ENCODE measurements at places on chromosomes 5 and 9. TPM values are rescaled to one million over a fixed set of nuclear protein-coding genes. Genes with fewer than 3 reads are reported as not detected.

Gene MLANA
- not detected for total RNA-seq

DNA sequence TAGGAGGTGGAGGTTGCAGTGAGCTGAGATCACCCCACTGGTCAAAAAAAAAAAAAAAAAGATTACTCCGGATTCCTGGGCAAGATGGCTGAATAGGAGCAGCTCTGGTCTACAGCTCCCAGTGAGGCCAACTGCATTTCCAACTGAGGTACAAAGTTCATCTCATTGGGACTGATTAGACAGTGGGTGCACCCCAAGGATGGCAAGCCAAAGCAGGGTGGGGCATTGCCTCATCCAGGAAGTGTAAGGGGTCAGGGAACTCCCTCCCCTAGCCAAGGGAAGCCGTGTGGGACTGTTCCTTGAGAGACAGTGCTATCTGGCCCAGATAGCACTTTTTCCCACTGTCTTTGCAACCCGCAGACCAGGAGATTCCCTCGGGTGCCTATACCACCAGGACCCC lies 70.7 kb downstream of the CARTPT start:
- DNase-seq: no peak

Gene SOX30
- total RNA-seq: not detected

DNA sequence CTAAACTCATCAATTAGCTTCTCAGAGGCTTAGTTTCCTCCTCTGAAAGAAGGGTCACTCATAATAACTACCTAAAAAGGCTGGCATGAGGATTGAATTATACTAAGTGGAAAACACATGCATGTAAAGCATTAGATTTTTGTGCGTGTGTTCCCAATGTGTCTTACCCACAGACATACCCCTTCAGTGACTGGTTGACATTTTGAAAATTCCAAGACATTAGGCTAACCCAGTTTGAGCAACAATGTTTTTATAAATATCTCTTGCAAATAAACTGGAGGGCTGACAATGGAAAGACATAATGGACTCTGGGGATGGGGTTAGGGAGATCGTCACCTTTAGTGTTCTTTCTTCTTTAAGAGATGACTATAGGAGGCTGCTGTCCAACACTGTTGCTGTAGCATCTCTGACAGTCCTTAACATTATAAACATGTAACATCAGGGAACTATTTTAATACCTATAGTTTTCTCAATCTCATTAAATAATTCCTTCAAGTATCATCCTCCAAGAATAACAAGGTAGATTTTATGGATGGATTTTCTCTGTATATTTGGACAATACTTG lies 24.3 kb downstream of the HMHB1 start:
- no peak for DNase-seq

DNA sequence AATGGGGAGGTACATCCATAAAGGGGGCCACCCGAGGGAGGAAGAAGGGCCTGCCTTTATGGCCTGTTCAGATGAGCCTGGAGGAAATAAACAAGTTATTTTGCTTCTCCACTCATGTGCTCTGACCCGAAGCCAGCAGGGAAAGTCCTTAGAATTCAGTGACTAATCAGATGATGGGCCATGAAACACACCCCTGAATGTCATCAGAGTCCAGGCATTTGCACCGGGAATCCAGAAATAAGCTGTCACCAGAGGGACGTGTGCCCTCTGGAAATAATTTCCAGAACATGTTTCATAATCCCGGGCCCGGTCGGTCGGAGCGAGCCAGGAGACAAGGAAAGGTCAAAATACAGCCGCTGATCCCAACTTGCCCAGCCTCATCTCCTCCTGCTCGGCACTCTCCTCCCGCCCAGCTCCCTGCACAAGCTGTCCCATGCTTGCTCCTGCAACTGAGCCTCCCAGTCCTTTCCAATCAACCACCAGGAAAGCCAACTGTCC lies 73.6 kb upstream of the ZNF622 start:
- no peak for DNase-seq

Gene WNK2
- total RNA-seq: 9.6 TPM

GRCh38 chr5:16891033-16891432 lies 45.1 kb downstream of the MYO10 start:
- peak; percentile 76 for DNase-seq

GRCh38 chr5:78930721-78931120 lies 54.4 kb downstream of the ARSB start:
- DNase-seq: no peak

DNA sequence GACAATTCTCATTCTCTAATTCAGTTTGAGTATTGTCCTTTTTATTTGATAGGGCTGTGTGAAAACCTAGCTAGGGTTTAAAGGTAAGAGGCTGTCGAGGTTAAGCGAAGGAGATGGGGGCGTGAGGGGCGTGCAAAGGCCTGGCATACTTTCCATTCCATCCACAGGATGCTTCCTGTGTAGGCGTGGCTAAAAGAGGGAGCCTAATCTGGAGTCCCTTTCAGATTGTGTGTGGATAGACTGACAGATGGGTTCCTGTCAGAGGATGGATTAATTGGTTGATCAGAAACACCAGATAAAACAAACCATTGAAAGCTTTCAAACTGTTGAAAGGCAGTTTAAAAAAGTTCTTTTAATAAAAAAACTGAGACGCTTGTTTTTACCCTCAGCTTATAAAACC lies 1.1 kb upstream of the ELL2 start:
- peak; percentile 72 for DNase-seq

DNA sequence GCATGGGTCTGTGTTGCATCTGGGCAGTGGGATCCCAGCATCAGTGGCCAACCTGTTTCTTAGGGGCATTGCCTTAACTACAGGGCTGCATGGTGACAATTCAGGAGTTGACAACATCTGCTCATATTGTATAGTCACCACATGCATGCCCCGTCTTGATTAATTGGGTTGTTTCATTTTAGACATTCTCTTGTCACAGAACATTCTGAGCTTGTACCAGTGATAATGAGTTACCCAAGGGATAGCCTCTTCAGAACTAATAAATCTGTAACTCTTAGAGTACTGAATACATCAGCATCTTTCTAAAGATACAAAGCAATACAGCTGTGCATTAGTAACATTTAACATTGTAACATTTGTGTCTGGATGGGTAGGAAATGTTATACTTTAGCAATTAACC lies 426.5 kb upstream of the CD180 start:
- DNase-seq: no peak

Gene GFI1B
- not detected for total RNA-seq

Gene KDM3B
- 62.1 TPM for total RNA-seq

DNA sequence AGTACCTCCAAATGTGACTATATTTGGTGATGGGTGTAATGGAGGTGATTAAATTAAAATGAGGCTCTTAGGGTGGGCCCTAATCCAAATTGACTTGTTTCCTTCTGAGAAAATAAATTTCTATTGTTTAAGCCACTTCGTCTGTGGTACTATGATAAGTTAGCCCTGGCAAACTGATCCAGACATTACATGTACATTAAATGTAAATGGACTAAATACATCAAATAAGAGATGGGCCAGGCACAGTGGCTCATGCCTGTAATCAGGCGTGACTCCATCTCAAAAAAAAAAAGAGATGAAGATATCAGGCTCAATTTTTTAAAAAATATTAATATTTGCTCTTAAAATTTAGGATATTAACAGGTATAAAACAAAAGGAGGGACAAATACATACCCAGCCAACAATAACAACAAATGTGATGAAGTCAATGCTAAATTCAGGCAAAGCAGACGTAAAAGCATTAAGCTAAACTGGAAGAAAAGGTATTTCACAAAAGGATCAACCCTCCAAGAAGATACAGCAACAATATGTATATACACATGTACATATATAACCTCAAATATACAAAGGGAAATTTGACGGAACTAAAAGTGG lies 5.5 kb upstream of the OR2V1 start:
- DNase-seq: no peak

DNA sequence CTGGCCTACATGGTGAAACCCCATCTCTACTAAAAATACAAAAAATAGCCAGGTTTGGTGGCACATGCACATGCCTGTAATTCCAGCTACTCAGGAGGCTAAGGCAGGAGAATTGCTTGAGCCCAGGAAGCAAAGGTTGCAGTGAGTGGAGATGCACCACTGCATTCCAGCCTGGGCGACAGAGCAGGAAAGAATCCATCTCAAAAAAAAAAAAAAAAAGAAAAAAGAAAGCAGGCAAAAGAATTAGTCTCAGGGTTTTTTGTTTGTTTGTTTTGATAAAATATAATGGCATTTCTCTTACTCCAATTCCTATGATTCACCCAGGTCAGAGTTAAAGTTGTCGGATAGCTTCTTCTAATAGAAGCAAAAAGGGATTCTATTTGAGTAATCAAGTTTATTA lies 67.0 kb upstream of the ATG10 start:
- no peak for DNase-seq

- no peak for DNase-seq
These were observed 37.9 kb downstream of the SLC6A7 start for GRCh38 chr5:150227606-150228273.

- DNase-seq: peak; percentile 55
These were observed 17.0 kb downstream of the ERAP2 start for GRCh38 chr5:96893342-96893741.

Gene CCNO
- total RNA-seq: 2.6 TPM

DNA sequence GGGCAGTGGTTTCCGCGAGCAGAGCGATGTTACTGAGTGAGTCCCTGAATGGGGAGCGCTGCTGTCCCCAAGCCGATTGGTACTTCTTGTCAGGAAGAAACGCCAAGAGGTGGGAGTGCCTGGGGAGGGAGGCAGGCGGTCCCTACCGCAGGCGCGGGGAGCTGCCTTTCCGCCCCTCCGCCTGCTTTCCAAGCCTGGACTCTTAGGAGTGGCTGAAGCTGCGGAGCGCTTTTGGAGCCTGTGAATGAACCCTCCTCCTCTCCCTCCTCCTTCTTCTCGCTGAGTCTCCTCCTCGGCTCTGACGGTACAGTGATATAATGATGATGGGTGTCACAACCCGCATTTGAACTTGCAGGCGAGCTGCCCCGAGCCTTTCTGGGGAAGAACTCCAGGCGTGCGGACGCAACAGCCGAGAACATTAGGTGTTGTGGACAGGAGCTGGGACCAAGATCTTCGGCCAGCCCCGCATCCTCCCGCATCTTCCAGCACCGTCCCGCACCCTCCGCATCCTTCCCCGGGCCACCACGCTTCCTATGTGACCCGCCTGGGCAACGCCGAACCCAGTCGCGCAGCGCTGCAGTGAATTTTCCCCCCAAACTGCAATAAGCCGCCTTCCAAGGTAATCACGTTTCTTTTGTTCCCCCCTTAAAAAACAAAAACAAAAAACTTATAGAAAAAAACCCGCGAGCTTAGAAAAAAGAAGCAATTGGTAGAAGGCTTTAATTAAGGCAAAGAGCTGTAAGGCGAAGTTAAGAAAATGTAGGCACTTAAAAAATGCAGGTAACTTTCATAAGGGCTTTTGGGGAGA lies at the start of gene VCAN:
VCAN (plus strand) TSS at position 340 of the 808 bp plus-strand sequence. CDS start 11,775 bp downstream, outside the sequence.
- peak; percentile 24 for DNase-seq

DNA sequence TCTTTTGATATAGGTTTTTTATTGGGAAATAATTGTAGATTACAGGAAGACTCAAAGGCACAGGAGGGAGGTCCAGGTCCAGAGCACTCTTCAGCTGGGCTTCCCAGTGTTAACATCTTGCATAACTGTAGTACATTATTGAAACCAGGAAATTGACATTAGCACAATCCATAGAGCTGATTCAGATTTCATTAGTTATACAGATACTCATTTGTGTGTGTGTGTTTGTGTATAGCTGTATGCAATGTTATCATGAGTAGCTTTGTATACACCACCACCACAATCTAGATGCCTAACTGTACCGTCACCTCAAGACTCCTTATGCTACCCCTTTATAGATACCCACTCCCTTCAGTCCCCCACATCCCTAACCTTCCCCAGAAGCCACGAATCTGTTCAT lies 47.9 kb downstream of the SLC36A1 start:
- DNase-seq: no peak

Gene PDZD2
- total RNA-seq: 2.2 TPM

- DNase-seq: no peak
These were observed 21.5 kb downstream of the MELK start for GRCh38 chr9:36594213-36594612.

- no peak for DNase-seq
These were observed 43.2 kb downstream of the WWC1 start for GRCh38 chr5:168334695-168335094.

Gene ARHGEF37
- total RNA-seq: 1.7 TPM

GRCh38 chr9:121788686-121789366 lies 137.4 kb downstream of the DAB2IP start:
- no peak for DNase-seq

Gene TEX48
- not detected for total RNA-seq

- DNase-seq: no peak
These were observed 21.2 kb downstream of the FTMT start for GRCh38 chr5:121872856-121873255.

DNA sequence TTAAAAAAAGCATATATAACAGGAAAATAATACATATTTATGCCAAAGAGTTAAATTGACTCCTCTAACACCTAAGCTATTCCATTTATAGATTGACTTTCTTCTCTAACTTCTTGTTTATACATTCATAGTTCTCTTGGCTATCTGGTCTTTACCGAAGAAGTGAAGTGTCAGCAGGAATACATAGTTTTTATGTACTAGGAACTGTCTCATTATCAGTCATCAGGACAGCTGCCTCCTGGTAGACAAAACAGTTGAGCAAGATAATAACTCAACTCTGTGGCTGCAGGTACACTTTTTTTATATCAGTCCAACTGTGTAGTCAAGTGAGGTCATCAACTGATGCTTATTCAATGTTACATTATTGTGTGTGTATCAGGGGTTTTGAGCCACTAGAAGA lies 1436.0 kb upstream of the NUDT12 start:
- no peak for DNase-seq

DNA sequence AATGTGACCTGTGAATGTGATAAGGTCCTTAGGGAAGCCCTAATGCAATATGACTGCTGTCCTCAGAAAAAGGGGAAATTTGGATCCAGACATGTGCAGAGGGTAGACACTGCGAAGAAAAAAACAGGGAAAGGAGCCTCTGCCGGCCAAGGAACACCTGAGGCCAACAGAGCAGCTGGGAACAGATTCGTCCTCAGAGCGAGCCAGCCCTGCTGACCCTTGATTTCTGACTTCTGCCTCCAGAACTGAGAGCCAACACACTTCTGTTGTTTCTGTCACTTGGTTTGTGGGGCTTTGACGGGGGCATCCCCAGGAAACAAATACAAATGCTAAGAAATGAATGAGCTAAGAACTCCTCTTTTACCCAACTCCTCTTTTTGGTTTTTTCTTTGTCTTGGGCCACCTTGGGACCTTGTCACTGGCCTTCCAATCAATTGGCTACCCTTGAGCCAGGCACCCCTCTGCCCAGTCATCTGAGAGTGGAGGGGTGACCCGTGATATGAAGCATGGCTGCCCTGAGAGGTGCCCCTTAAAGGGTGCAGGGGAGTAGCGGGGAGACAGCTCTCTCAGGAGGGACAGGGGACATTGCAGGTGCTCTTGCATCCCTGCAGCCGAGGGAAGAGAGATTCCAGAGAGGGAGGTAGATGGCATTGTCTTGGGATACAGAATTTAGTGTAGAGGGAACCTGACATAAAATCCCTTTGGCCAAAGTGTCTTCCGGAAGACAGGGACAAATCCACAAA lies 16.9 kb downstream of the TMOD1 start:
- DNase-seq: no peak

DNA sequence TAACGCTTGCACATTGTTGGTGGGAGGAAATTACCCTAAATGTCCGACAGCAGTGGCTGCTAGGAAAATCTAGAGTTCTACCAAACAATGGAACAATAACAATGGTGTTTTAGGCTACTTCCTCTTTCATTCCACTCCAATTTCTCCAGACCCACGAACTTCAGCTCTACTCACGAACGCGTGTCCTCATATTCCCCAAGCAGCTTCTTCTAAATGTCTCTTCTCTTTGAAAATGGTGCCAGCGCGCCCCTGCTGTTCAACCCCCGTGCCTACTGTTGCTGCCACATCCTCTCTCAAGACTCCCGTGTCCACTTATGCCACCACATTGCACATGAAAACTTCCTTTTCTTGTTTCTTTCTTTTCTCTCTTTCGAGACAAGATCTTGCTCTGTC lies 25.6 kb downstream of the OR2V2 start:
- no peak for DNase-seq

GRCh38 chr9:32928912-32929311 lies 72.5 kb downstream of the APTX start:
- no peak for DNase-seq
